ENCODE measurements at places on chromosomes 3 and 15.
A peak's percentile ranks its signal among the peaks of the same experiment; 100 is the strongest.

DNA sequence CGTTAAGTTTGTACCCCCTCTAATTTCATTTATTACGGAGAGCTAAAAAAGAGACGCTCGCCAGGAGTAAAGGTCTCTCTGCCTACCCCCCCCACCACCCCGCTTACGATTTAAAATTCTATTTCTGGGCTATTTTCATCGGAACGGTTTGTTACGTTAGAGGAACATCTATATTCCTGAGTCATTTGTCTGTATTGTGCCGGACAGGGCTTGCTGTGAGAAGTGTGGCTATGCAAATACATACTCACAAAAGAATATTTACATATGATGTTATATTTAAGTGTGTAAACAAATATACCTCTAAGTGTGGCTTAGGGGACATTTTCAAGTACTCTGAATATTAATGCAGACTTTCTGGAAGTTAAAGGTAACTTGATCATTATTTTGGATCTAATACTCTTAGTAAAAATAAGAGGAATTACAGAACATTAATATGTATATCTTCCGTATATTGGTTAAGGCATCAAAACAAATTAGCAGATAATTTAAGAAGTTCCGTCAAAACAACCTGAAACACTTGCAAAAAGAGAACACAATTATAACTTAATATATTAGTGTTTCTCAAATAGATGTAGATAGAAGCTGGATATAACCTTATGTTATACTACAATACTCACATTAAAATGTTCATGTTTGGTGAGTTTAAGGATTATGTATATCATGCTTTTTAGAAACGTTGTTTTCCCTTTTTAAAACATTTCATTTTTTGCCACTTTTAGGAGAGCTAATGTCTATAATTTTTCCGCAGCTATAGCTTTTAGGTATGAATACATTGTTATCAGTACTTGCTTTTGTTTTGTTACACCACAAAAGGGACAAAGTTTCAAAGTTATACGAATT is 1.6 kb upstream of the SHOX2 start:
- no peak for DNase-seq

DNA sequence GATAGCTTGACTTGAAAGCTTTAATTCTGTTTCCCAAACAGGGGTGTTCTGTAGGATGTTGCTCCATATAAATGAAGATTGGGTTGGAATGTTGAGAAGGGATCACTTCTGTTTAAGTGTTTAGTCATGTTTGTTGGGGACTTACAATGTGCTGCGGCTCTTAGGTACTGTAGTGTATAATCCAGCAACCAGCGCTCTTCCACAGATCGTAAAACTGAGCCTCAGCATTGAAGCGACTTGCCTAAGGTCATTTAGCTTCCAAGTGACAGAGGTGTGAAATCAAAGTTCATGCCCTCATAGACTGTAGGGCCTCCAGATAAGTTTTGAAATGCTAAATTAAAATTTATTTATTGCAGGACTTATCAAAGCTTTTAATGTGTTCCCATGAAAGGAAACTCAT is 1.8 kb downstream of the MKRN2 start:
- no peak for DNase-seq

GRCh38 chr3:136947477-136947876 is 10.3 kb upstream of the IL20RB start:
- no peak for DNase-seq

GRCh38 chr15:65303687-65304380 is 643 bp upstream of the RNU5B-1 start:
- peak; percentile 18 for DNase-seq

DNA sequence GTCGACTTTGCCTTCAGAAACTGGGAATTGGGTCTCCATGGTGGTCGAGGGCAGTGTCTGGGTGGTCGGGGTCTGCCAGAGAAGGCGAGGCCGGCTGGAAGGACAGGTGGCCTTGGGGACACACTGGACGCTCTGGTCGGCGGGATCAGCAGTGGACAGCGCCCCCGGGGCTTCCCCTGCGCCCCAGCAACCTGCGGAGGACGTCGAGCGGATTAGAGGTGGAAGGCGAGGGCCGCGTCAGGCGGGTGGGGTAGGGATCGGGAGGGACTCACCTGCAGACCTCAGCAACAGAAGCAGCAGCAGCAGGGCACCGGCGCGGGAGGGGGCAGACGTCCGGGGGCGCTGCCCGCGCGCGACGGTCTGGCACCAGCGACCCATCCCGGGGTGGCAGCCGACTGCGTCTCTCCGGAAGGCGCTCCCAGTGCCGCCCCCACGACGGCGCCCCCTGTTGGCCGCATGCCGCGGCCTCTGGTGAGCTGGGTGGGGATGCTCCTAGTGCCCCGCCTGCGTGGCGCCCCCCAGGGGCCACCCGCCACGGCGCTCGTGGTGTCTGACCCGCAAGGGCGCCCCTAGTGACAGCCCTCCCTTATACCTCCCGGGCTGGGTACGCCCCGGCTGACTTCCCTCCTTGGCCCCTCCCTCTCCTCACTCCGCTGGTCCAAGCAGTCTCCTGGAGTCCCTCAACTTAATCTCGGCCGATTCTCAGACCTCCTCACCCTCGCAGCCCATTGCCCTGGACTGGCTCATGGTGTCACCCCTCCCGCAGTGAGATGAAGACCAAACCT is at the start of gene PRSS50:
TSS of gene PRSS50 (minus strand) at position 423 of the 785 bp plus-strand sequence. CDS start at position 378, 45 bp downstream.
- DNase-seq = no peak

DNA sequence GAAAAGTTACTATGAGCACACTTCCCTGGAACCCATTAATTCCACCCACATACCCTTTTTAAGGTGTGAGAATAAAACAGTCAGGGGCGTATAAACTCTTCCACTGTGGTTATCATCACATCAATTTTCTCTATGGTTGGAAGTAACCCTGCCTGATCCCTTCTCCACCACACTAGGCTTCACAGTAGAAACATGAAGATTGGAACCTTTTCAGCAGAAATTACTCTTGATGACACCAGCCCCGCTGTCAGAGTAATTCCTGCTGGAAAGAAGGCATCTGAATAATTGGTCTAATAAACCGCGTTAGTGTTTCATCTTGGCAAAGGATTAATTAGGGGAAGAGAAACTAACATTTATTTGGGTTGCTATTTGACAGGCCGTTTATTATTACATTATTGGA is 278.4 kb downstream of the MFSD1 start:
- no peak for DNase-seq

DNA sequence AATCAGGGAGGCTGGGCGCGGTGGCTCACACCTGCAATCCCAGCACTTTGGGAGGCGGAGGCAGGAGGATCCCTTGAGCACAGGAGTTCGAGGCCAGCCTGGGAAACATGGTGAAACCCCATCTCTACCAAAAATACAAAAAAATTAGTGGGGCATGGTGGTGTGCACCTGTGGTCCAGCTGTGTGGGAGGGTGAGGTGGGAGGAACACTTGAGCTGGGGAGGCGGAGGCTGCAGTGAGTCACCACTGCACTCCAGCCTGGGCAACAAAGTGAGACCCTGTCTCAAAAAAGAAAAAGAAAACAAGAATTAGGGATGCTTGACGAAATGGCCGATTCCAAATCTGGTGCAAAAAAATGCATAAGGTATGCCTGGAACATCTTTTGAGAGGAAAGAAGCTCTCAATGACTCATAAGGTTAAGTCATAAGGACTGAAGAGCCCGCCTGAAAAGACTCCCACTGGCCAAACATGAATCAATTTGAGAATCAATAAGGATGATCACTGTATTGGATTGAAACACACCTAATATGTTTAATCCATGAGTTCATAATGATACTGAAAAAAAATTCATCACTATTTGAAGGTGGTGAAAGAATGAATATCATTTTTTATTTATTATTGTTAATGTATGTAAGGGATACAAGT is 27.7 kb downstream of the BLM start:
- DNase-seq = no peak

DNA sequence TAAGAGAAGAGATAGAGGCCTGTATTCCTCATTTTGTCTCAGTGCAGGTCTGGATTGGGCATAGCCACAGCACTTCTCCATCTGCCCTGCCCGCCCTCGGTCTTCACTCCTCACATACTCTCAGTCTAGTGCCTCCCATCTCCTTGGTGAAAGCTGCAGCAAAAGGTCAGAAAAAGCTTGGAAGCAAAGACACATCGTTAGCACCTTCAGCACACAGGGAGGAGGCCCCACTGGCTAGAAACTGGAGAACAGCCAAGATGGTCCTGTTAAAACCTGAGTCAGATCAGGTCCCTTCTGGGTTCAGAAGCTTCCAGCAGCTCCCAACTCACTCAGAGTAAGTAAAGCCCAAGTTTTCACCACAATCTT is 1.6 kb upstream of the KLF15 start:
- DNase-seq = no peak

DNA sequence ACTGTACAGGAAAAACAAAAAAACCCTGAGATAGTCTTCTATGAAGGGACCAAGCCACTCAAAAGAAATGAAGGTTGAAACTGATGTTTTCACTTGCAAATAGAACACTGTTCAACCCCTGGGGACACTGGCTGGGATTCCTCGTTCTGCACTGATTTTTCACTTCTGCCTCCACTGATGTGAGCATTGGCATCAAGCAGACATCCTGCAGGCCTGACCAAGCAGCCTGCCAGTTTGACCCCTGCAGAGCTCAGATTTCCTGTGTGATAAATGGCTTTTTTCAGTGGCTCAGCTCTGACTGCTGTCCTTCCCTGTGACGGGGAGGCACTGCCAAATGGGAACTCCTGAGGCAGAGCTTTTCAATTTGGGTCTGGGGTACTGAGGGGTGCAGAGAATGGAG is 50.0 kb downstream of the RASGRP1 start:
- DNase-seq = no peak

- DNase-seq = no peak
Observed at GRCh38 chr3:120212505-120212904, 72.5 kb downstream of the GPR156 start.

DNA sequence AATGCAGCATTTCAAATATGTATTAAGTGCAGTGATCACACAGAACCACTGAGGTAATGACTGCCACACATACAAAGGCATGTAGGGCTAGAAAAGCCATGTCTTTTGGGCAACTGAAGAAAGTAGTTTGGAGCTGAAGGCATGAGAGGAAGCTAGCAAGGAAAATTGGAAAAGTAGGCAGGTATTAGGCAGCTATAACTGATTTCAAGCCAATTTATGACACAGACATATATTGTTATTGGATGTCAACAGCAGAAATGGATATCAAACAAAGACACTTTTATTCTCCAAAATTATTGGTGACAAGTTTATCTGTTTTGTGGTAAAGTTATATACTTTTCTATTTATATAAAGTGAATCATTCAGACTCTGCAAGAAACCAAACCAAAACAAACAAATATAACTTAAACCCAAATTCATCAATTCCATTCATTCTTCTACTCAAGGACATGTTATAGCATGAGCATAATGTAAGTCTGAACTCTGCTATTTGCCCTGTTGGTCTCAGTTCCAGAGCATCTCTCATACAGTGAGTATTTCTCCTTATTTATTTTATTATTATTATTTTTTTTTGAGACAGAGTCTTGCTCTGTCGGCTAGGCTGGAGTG is 307.4 kb upstream of the COL8A1 start:
- DNase-seq = no peak

GRCh38 chr3:17931131-17931530 is 188.7 kb upstream of the TBC1D5 start:
- DNase-seq = no peak

- DNase-seq = no peak
Observed at GRCh38 chr3:42195879-42196330, 70.1 kb downstream of the CCK start.

DNA sequence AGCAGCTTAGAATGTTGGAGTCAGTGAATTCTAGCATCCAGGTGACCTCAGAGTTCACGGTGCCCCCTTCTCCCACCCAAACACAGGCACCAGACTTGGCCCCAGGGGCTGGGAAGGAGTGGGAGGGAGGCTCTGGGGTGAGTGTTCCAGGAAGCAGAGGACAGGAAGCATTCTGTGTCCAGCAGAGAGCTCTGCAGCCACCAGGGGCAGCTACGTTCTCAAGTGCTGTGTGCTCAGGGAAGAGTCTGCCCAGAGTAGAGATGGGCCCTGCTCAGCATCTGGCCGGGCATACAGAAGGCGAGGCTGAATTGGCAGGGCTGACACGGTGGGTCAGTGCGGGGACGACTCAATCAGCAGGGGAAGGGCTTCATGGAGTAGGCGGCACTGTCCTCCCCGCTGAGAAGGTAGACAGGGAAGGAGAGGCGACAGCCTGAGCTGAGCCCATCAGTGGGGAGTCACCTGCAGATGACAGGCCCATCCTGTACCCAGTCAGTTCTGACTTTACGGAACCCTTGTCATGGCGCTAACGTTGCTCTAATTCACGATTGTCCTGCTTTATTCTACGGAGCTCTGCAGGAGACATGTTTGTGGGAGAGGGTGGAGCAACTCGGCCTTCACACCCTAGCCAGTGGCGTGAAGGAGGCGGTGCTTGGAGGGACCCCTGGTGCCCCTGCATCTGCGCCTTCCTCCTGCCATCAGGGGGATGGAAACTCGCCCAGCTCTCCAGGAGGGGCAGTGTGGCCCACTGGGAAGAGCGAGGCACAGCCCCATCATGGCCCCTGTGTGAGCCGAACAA is 82.2 kb downstream of the C3orf70 start:
- no peak for DNase-seq

DNA sequence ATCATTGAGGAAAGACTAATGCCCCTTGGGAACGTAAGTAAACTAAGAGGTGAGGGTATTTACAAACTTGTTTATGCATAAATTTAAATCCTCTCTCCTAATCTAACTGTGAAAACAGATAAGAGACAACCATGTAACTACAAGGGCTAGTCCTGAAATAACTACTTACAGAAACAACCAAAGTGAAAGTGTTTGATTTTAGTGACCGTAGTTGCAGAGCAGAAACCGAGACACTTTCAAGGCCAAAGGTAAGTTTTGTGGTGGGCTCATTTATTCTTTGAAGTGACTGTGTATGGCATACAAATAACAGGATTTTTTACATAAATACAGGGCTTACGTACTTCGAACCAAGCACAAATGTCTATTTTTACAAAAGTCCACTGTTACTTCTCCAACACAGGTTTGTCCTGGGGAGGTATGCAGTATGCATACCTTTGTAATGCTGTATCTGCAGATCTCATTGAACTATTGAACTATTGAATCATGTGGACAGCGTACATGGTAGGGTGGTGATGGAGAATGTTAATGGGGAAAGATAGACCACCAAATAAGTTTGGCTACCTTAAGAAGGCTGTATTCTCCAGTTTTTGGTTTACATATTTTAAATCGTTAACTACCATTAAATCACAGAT is 99.6 kb upstream of the RBMS3 start:
- DNase-seq = no peak

DNA sequence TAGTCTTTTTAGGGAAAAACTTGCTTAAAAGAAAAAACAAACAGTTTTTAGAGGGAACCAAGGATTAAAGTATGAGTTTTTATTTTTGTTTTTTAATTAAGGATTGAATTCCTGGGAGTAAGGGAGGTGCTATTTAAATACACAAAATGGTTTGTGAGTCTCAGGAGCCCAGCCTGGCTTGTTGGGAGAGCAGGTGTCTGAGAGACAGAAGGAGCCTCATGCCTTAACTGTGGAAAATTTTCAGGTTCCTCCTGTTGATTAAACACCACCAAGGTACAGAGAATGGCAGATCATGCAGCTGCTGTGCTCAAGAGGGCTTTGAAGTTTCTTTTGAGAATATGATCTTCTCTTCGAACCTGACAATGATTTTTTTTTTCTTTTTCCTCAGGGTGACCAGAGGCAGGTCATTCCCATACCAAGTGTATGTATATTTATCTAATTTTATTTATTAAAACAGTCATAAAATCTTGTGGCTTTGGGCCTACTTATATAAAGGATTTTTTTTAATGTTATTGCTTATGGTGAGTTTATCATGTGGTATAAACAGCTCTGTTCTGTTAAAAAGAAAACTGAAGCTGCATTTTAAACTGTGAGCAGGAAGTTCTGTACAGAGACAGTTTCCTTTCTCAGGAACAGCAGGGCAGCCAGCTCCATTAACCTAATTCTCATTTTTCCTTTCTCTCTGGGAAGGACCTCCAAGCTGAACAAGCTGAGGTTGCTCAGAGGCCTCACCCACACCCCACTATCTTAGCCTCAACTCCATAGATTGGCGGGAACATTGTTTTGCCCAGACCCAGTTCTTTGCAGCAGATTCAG is 33.7 kb upstream of the VILL start:
- no peak for DNase-seq
